ENCODE measurements at places on chromosomes 5 and 9. TPM values are rescaled to one million over a fixed set of nuclear protein-coding genes. Genes with fewer than 3 reads are reported as not detected.

The PCDHA2 gene
- not detected for polyA plus RNA-seq

The TNFSF15 gene
- 0.20 TPM for polyA plus RNA-seq

The CETN3 gene
- 31.6 TPM for polyA plus RNA-seq

The PCDHGA3 gene
- polyA plus RNA-seq: 1.2 TPM

The MLLT3 gene
- 76.7 TPM for polyA plus RNA-seq

The NUTM2F gene
- not detected for polyA plus RNA-seq
